ENCODE measurements at places on chromosomes 1 and 21. TPM values are rescaled to one million over a fixed set of nuclear protein-coding genes. Genes with fewer than 3 reads are reported as not detected.

DNA sequence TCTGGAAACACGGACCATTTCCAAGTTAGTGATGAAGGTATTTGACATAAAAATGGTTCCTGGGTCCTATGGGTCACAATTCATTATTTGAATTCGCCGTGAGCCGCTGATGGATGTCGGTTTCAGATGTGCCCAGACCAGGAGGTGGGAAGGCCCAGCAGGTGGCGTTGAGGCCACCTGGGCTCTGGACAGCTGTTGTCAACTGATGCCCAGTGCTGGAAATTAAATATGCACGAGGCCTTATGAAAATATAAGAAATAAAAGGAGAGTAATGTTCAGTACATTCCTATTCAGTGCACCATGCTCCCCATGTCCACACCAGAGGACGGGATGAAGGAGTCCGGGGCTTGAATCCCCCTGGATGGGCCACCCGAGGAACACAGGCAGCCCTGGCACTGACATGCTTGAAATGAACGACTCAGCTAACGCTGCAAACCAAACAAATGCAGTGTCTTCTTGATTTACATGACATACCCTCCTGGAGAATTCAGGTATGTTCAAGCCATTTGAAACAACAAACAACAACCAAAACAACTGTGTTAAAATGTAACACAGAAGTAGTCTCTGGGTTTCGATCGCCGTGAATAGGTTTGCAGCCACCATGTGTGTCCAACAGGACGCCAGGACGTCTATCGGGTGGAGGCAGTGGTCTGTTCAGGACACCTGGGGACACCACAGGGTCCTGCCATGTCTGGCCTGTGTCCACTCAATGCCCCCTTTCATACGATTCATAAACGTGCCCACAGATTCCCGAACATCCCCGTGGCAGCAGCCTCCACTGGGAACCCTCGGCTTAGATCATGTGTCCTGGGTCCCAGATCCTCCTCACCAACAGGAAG, 6.1 kb downstream of the TFF3 start:
- DNase-seq: no peak

- no peak for DNase-seq
These were observed 2.7 kb upstream of the PTPN22 start for GRCh38 chr1:113874012-113874879.

GRCh38 chr1:91054780-91055481, 33.1 kb upstream of the ZNF644 start:
- DNase-seq: no peak

- DNase-seq: no peak
These were observed 29.9 kb downstream of the CHML start for GRCh38 chr1:241610056-241610815.

- no peak for DNase-seq
These were observed 411.1 kb downstream of the SETD4 start for GRCh38 chr21:35649186-35649585.

- DNase-seq: no peak
These were observed 479.2 kb upstream of the USP24 start for GRCh38 chr1:55694310-55694801.

DNA sequence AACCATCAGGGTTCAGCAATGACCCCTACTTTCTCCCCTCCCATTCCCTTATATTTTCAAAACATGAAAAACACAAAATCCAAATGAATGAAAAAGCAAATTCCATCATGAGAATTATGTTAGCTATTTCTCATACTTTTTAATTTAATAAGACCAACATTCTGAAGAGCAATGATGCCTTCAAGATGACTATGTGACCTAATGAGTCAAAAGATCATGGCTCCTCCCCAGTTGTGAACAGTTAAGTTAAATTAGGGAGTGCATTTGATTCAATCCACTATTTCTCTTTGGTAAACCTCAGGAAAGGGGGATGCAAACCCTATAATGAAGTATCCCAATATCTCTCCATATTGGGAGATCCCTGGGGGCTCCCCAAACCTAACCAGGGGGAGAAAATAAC, 36.5 kb downstream of the PUM1 start:
- no peak for DNase-seq

DNA sequence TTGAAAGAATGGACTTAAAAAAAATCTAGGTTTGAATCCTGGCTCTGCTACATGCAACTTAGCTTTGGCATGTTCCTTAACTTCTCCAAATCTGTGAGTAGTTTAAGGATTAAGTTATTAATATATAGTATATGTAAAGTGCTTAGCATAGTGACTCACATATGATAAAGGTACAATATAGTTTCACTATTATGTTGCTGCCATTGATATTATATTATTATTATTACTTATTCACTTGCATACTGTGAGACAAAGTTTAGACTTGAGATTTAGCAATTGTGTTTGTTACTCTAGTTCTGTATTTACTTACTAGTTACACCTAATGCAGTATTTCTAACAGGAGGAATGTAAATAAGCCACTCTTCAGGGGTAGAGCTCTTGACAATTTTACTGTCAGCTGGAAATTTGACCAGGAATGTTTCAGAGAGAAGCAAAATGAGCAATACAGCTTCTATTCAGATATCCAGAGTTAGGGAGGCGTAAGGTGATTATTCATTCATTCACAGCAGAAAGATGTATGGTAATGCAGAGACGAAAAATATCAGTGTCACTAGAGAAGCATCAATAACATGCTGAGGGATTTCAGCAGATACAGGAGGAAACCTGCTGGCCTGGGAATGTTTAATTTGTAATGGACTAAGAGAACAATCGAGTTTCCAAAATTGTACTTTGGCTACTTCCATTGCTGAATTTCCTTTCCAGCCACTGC, 25.5 kb downstream of the RGS7 start:
- DNase-seq: no peak

DNA sequence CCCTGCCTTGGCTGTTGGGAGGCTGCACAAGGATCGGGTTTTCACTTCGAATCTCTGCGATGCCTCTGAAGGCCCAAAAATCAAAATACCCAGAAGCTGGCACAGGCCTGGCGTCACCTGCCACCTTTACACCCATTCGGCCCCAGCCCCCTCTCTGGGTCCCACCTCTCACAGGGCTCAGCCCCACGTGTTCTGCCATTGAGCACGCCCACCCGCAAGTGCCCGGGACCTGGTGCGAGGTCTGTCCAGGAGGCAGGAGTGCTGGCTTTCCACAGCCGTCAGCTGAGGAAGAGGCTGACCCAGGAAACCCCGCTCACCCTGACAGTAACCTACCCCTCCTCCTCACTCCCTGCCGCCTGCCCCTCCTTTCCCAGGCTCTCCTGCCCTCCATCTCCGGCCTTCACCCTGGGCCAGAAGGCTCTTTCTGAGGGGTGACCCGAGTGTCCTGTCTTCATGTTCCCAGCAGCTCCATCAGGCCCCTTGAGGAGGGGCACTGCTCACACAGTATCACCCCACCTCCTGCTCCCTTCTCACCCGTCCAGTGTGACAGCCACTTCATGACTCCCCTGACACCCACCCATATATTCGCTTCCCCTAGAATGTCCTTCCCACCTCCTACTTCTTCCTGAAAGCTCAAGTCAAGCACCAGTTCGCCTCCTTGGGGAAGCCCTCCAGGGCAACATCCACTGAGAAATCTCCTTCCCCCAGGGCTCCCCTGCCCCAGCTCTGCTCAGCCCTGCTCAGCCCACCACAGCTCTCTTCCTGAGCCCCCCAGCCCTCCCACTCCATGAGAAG, 13.5 kb downstream of the RCC2 start:
- DNase-seq: no peak

- DNase-seq: no peak
These were observed 7.9 kb upstream of the NBPF11 start for GRCh38 chr1:148160048-148160342.

GRCh38 chr1:157478030-157478429, 74.3 kb downstream of the FCRL5 start:
- DNase-seq: no peak

GRCh38 chr1:242023805-242024204, 24.9 kb upstream of the MAP1LC3C start:
- DNase-seq: no peak

DNA sequence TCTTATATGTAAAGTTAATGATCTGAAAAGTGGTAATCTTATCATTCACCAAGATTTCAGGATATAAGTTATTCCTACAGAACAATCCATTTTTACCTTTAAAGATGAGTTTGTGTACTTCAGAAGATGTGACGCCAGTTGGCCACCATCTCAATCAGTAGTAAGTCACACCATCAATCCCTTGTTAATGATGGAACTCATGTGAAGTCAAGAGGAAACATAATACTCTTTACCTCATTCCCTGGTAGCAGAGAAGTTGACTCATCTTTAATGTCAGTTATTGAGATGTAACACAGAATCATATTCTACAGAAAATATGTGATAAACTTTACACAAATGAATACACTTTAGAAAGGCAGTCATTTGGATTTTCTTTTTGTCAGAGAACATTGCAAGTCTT, 38.2 kb downstream of the MRPL39 start:
- no peak for DNase-seq

DNA sequence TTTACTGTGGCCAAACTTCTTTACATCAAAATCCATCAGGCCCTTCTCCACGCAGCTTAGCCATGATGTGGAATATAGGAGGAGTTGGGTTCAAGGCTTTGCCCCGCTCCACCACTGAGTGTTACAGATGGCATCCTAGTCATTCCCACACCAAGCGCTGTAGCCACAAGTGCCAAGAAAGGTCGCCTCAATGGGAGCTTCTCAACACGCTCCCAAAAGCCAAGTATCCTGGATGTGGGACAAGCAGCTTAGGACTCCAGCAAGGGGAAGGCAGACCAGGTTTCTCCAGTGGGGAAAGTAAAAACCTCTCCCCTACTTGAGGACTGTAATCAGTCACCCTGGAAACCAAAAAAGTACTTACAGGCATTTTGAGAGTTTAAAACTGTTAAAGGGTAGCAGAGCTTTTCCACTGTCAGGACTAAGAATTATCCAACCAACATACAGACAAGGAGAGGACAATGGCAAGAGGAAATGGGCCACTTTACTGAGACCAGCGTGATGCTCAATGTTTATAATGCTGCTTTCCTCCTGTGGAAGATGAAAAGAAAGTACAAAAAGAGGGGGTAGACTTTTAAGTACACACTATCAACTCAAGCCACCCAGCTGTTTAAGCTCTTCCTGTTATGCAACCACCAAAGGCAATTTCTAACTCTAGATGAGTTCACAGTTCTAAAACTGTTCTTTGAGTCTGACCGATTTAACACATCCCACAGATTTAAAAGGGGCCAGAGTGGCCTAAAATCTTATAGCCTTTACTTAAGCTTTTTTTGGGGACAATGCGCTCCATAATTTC, 120.7 kb upstream of the KRTAP19-8 start:
- no peak for DNase-seq

GRCh38 chr1:7535934-7536878, 234.9 kb upstream of the VAMP3 start:
- no peak for DNase-seq

DNA sequence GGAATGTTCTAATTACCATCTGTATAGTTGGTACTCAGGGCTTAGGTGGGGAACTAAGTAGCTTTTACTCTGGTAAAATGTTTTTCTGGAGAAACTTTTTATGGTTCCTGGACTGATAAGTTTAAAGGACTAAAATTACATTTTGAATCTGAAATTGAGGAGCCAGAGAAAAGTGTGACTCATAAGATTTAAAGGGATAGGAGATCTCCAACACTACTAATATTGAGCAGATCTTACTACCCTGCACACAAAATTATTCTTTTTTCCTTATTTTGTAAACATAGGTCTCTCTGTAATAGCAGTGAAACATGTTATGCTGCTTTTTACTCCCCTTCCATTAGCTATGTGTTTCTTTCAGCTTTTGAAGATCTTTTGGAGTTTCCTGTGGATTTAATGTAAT, 32.5 kb downstream of the MTF2 start:
- DNase-seq: no peak

- no peak for DNase-seq
These were observed 23.4 kb upstream of the RNF187 start for GRCh38 chr1:228463559-228464455.

DNA sequence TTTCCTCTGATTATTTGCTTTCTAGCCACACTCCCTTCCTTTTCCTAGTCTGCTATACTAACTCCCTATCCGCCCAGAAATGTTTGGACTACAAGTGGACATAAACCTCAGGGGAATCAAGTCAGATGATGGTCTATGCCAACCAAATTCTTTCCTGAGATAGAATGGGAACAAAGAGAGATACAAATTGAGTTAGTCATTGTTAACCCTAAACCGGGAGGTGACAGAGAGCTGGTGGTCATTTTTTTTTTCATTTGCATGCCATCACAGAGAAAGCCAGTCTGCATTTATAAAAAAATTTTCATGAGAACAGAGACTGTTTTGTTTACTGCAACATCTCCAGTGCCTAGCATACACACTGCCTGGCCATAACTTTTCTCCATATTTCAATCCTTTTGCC, 35.0 kb downstream of the MYSM1 start:
- DNase-seq: no peak

- no peak for DNase-seq
These were observed 73.3 kb downstream of the TNFSF18 start for GRCh38 chr1:172977296-172978017.

DNA sequence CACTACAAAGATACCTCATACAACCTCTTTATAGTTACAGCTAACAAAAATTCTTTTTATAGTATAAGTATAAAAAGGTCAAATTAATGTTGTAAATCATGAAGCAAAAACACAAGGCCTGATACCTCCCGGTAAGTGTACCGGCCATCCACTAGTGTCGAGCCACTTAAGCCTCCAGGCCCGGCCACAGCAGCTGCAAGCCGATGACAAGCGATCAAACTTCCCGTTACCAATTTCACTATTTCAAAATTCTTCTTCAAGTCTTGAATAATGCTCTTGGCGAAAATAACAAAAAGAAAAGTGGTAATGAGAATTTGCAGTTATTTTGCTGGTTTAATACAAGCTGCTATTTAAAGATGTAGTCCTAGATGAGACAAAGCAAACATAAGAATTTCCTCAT, 67.6 kb downstream of the USP24 start:
- no peak for DNase-seq

GRCh38 chr1:3468236-3469103, 14.0 kb downstream of the ARHGEF16 start:
- no peak for DNase-seq

GRCh38 chr1:168582688-168583336, 6.4 kb downstream of the XCL1 start:
- no peak for DNase-seq

DNA sequence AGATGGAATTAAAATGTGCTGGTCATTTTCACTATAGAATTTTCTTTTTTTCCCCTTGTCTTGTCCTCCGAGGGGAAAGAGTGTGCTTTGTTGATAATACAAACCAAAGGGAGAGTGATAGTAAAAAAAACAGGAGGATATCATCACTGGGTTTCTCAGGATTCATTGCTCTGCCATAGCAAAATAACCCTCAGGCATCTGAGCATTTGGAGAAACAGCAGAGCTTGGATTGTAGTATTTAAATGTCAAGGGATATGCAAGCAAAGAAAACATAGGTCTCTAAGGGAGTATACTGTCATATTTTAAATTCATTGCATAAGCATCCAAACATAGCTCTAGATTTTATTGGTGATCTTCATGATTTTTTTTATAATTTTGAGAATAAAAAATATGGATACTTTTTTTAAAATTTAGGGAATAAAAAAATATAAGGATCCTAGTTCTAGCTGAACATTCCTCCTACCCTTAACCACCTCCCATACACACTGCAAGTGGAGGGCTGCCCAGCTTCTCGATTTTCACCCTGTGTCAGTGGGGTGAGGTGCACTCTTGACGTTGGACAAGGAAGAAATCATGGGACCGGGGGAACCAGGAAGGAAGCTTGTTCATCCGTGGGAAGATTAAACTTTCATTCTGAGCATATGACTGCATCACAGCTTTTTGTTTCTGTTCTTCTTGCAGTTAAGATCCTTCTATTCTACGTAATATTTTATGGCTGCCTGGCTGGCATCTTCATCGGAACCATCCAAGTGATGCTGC, 4.4 kb downstream of the ATP1B1 start:
- DNase-seq: no peak

AGBL4 gene
- 0.22 TPM for polyA plus RNA-seq

MEX3A gene
- polyA plus RNA-seq: 22.5 TPM

OLFML2B gene
- polyA plus RNA-seq: 85.0 TPM

MEGF6 gene
- 15.6 TPM for polyA plus RNA-seq

ANXA9 gene
- 3.8 TPM for polyA plus RNA-seq

NUF2 gene
- polyA plus RNA-seq: 7.7 TPM

Data from hindlimb muscle (tissue), 1 donor.